ENCODE measurements at places on chromosomes 6 and 20.

- no peak for DNase-seq
These were observed 177.6 kb downstream of the ARID1B start for GRCh38 chr6:156954816-156955215.

GRCh38 chr20:5657190-5657875, 92.9 kb upstream of the SHLD1 start:
- DNase-seq, result no peak

- DNase-seq, result no peak
These were observed 204.1 kb upstream of the KCNQ5 start for GRCh38 chr6:72417759-72418158.

- DNase-seq, result no peak
These were observed 51.8 kb upstream of the MYB start for GRCh38 chr6:135129136-135129856.

GRCh38 chr6:52230685-52231084, 13.6 kb downstream of the IL17F start:
- DNase-seq, result no peak

GRCh38 chr6:135449246-135449645, 48.3 kb downstream of the AHI1 start:
- DNase-seq, result no peak
